Suprapubic skin (tissue), 4 donors: ENCODE measurements at places on chromosomes 7 and 10. TPM values are rescaled to one million over a fixed set of nuclear protein-coding genes. Genes with fewer than 3 reads are reported as not detected.

- no peak for DNase-seq
These were observed 157.2 kb upstream of the NPS start for GRCh38 chr10:127391875-127392274.

GRCh38 chr7:12765431-12766100 lies 78.1 kb downstream of the ARL4A start:
- DNase-seq = no peak

DNA sequence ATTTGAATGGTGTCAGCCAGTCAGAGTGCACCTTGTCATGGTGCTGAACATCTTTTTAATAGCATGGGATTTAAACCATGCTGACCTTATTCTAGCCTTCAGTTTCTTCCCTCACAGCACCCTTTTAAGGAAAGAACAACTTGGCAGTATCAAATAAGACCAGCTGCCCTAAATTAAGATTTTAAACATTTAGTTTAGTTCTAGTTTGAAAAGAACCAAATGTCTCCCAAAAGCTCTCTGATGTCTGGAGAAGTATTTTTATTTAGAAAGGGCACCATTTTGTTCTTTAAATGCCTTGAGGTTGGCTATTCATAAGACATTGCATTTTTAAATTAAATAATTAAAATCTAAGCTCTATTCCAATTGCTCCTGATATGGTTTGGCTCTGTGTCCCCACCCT lies 121.1 kb downstream of the CCDC3 start:
- DNase-seq = no peak

DNA sequence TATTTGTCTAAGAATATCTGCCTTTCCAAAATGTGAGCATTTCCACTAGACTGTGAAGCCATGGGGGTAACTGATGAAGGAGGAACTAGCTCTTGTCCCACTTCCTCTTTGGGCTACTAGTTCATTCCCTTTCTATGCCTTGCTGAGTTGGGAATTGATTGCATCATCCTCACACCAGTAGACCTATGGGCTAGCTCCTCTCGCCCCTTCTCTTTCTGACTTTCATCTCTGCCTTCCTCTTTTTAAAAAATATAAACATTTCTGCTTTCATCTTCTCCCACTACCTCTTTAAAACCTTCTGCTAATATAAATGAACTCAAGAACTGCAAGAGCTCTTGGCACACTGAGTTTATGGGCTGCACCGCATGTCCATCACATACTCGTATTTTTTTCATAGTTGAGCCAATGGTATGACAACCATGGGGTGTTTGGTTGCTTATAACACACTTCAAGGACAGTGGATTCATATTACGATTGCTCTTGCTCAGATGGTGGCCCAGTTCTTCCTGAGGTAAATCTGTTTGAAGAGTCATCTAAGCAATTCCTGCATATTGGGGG lies 182.0 kb downstream of the REEP3 start:
- no peak for DNase-seq

DNA sequence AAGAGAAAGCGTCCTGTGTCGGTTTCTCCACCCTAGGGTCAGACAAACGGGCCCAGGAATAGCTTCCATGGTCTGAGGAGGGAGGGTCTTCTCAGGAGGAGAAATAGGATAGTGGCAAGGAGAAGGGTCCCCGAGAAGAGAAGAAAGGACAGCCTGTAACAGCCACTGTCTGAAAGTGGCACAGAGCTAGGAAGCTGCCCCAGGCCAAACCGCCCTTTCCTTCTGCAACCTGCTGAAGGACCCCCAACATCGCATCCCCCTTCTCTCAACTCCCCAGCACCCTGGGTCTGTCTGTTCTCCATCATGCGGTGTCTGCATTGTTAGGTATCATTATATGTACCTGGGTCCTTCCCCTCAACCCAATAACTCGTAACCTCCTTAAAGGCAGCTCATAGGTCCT lies 47.1 kb downstream of the COL17A1 start:
- no peak for DNase-seq

DNA sequence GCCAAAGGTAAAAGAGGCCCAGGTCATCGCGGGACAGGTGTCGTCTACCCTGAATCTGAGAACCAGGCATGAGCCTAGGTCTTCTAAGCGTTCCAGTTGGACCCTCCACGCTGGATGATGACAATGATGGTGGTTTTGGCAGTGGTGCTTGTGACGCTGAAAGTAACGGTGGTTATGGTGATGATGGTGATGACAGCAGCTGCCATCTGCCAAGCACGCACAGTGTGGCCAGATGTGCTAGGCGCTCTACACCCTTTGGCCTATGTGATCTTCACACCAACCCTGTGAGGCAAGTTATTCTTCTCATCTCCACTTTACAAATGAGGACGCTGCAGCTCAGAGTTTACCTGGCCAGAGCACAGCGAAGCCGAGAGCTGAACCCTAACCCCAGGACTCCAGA lies 93.9 kb downstream of the FAM53B start:
- DNase-seq = no peak

DNA sequence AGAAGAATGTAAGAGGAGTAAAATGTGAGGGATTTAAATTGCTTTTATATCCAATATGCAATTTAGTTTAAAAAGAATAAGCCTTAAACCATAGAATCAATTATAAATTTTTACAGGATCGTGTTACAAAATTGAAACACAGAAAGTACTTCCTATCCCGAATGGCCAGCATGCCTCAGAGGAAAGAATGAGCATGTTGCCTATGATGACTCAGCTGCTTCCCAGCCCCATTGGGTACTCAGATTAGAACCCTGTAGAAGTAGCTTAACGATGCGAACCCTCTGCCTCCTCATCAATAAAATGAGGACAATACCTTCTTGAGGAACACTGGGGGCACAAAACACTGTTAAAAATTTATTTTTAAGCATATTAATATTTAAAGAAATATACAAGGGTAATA lies 113.4 kb upstream of the CDK1 start:
- no peak for DNase-seq

DNA sequence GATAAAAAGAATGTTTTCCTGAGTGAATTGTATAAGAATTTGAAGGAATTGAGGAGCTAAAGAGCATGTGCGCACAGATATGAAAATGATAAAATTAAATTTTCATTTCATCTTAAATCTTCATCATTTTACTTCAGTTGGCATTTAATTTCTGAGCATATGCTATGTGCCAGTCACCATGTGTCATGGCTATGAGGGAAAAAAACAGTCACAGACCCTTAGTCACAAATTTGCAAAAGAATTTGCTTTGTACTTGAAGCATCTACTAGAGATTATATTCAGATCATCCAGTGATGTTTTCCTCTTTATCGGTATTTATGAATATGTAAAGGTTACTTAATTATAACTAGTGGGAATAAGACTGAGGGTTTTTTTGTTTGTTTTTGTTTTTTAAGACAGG lies 29.8 kb downstream of the VCL start:
- no peak for DNase-seq

GRCh38 chr10:48404646-48405045 lies 98.2 kb downstream of the MAPK8 start:
- no peak for DNase-seq

DNA sequence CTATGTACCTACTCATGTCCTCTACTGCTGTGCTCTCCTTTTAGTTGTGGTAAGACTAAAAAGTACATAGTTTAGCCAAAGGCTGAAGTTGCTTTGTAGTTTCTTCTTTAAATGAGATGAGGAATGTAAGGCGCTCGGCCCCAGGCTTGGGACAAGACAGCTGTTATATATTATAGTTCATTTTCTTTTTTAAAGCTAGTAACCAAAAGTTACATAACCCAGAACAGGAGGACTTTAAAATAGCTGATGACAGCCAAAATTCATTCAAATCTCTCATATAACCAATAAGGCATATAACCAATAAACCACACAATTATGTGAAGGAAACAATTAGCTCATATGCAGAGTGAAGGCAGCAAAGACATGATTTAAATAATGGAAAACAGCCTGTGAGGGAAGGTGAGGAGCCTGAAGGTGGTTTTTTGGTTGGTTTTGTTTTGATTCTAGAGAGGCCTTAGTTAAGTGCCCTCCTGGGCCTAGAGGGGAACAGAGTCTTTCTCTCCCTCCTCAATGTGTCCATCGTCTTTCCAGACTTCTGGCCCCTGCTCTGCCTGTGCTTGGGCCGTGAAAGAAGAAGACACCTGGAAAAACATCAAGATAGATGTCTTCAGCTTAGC lies 35.8 kb downstream of the SLC26A4 start:
- no peak for DNase-seq

SEMA3E gene
- 2.0 TPM for total RNA-seq

PLCE1 gene
- 2.2 TPM for total RNA-seq

NRAP gene
- 0.08 TPM for total RNA-seq

RALA gene
- total RNA-seq = 24.1 TPM

IFIT1B gene
- total RNA-seq = not detected

ETV1 gene
- total RNA-seq = 3.9 TPM

ZNF467 gene
- total RNA-seq = 10.8 TPM

OPALIN gene
- not detected for total RNA-seq

COL1A2 gene
- 124 TPM for total RNA-seq

SLC25A13 gene
- 48.6 TPM for total RNA-seq
